ENCODE measurements at places on chromosomes 16 and 17.

DNA sequence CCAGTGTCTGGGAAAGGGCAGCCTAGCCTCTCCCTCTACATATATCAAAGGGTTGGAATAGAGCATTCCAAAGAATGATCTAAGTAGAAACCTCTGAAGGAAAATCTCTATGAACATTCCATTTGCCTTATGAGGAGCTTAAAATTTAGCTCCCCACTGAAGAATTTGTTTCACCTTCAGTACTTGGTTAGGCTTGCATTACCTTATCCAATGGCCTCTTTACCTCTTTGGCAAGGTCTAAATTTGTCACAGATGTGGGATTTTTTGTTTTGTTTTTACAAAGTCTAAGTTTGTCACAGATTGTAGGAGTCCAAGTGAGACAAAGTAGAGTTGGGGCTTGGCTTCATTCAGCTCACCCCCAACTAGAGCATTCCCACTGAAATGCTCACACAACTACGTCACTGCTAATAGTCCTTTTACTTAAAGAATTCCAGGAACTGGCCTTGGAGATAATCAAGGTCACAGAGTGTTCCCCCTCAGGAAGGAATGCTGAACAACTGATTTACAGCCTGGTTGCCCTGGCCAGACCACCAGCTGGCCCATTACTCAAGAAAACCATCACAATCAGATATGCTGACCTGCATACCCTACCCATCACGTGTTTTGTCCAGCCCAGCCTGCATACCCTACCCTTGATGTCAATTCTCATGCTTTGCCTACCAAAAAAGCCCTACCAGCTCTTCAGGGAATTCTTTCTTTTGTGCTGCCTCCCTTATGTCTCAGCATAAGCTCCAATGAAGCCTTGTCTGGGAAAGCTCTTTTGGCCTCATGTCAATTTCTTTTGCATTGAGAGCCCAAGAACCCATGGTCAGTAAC, 26.5 kb upstream of the PPM1D start:
- DNase-seq = no peak

DNA sequence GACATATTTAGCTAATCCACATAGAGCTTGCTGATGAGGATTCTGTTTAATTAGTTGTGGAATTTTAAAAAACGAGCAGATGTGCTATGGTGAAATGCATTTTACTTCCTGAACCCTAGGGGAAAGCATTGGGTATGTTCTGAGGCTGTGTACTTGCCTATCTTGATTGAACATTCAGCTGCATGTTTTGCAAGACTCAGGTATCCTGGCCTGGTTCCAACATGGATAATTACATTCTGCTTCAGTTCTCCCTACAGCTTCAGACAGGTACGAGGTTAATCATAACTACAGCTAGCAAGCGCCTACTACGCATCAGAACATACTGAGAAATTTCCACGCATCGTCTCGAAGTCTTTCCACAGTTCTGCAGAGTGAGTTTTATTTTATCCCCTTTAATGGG, 77.0 kb downstream of the HS3ST2 start:
- DNase-seq = no peak

- DNase-seq = no peak
Observed at GRCh38 chr16:27498031-27498825, 51.5 kb downstream of the GTF3C1 start.

- DNase-seq = no peak
Observed at GRCh38 chr16:23207485-23207884, 24.9 kb downstream of the SCNN1G start.

DNA sequence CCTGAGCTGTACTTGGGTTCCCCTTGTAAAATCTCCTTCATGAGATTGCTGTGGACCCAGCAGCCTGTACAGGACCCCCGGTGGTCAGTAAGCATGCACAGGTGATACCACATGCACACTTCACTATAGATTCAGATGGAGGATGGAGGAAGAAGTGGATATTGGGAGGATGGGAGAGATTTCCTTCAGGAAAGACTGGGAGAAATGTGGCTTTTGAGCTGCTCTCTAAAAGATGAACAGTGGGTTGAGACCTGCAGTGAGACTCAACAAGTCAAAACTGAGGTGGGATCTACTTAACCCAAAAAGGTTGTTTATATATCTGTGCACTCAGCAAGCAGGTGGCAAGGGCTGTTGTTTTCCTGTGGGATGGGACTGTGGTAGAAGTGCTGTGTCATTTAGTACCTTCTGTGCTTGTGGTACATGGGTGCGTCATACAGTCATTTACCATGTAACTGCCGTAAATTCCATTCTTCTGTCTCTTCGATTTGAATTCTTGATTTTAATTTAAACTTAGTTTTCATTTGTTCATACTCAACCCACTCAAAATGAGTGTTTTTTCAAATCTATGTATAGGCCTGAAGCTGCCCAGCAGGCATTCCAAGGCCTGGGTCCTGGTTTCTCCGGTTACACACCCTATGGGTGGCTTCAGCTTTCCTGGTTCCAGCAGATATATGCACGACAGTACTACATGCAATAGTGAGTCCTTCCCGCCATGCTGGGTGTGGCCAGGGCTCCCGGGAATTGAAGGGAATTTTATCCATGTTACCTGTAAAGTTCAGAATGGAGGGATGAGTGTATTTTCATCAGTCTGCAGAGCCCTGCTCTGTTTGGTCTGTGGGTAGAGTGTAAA, 6.9 kb downstream of the HERPUD1 start:
- DNase-seq = no peak

GRCh38 chr16:50699326-50700159, 6.1 kb downstream of the NOD2 start:
- no peak for DNase-seq

- DNase-seq = no peak
Observed at GRCh38 chr16:85187002-85187401, 74.7 kb upstream of the CIBAR2 start.

DNA sequence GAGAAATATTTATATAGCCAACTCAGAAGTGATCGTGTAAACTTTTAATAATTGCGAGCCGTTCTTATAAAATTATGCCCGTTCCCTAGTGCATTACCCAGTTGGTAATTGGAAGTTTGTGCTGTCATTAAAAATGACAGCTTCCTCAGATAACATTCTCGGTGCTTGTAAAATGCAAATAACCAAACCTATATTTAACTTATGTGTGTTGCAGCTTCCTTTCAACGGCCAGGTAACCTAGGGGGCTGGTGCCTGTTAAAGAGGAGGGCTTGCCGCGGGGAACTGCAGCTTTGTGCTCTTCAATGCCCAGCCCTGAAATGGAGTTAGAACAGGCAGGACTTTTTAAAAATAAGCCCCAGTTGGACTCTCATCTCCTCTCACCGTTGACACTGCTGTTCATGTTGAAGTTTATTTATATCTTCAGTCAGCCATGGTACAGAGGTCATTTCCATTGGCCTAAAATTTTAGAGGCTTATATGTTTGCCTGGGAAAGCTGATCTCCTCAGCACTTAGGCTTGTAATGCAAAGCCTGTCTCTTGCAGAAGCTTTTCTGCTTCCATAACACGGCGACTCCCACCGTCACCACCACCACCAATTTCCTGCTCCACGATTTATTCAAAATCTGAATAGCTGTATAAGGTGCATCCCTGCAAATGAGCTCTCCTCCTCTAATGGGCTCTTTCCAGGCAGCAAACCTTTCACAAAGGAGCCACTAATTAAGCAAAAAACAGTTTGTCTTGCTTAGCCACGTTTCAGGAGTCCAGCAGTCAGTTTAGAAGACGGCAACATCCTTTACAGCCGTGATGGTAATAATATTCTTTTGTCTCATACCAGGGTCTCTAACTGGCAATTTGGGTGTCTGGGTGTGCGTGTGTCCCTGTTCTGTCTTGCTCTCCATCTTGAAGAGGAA, 74.7 kb downstream of the RPA1 start:
- DNase-seq = no peak

All from left forelimb (tissue), 1 donor.